ENCODE measurements at places on chromosomes 4 and X. TPM values are rescaled to one million over a fixed set of nuclear protein-coding genes. Genes with fewer than 3 reads are reported as not detected.
A peak's percentile ranks its signal among the peaks of the same experiment; 100 is the strongest.

- H3K36me3 ChIP-seq = no peaks in the 10 kb centered on the region
- peaks cover 57% of the 10 kb centered on the region for H3K4me1 ChIP-seq
- DNase-seq = peak; percentile 28
- H3K4me3 ChIP-seq = peak overlapping the region; percentile 86
- H3K27me3 ChIP-seq = no peaks in the 10 kb centered on the region
These were observed 18.2 kb downstream of the PTTG2 start for GRCh38 chr4:37978248-37978924.

GRCh38 chr4:104749062-104749461 lies 254.4 kb upstream of the CXXC4 start:
- no peaks in the 10 kb centered on the region for H3K27me3 ChIP-seq
- no peak overlapping the region for H3K4me3 ChIP-seq
- DNase-seq = no peak
- no peak overlapping the region for H3K27ac ChIP-seq

DNA sequence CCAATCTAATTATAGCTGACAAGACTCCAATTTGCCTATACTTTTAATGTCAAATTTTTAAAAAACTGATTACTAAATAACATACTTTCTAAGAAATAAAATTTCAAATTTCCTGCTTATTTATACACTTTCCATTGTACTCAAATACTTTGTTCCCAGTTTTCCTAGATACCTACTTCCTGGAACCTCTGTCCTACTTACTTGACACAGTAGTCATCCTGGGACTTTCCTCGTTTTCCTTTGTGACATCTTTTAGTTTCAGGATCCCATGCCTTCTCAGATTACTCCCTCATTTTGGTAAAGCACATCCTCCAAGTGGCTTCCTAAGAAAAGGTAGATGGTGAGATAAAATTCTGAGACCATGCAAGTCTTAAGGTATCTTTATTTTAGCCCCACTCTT lies 13.3 kb upstream of the FAM184B start:
- H3K27ac ChIP-seq = no peak overlapping the region
- no peak for DNase-seq
- H3K27me3 ChIP-seq = no peaks in the 10 kb centered on the region
- H3K4me1 ChIP-seq = peaks cover 6% of the 10 kb centered on the region
- H3K36me3 ChIP-seq = peaks cover 2% of the 10 kb centered on the region

GRCh38 chr4:115720611-115721010 lies 607.2 kb upstream of the NDST4 start:
- H3K4me3 ChIP-seq = no peak overlapping the region
- no peaks in the 10 kb centered on the region for H3K4me1 ChIP-seq
- no peak overlapping the region for H3K27ac ChIP-seq

DNA sequence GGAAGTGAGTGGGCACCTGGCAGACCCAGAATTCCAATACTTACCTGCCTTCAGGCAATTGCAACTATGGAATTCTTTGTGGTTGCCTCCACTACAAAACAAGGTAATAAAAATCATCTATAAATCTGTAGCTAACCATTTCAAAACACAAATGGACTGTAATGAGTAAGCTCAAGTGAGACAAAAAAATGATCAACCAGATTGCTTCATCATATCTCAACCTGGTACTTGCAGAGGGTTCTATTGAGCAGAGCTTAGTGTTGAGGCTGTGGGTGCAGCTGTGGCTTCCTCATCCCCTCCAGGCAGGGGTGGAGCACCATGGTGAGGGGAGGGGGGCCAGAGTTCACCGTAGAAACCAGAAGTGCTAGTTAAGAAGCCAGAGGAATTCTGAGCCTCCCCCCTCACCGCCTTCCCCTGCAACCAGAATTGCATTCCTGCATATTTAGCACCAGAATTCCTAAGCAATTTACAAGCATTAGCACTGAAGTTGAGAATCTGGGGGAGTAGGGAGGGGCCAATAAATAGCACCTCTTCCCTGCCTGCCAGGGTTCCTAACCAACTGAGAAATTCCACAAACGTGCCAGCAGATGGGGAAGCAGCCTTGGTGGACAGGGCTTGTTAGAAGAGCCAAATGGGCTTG lies 11.5 kb downstream of the CTAG1A start:
- no peak overlapping the region for H3K4me3 ChIP-seq
- peak; percentile 9 for DNase-seq
- peaks cover 16% of the 10 kb centered on the region for H3K4me1 ChIP-seq
- H3K27me3 ChIP-seq = peaks cover 36% of the 10 kb centered on the region
- peaks cover 3% of the 10 kb centered on the region for H3K36me3 ChIP-seq

DNA sequence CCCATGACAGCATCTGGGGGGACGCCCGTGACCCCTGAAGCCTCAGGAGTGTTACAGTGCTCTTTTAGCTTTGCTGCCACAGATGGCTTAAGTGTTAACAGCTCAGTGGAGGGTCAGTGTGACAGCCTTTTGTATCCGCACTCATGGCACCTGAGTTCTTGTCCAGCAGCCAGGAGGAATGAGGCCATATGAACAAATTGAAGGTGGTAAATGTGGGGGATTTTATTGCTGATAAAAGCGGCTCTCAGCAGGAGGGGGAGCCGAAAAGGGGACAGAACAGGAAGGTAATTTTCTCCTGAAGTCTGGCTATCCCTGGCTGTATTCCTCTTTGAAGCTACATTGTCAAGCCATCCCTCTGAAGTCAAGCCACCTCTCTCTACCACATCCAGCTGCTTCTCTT lies 441.0 kb downstream of the RAPGEF2 start:
- H3K4me1 ChIP-seq = no peaks in the 10 kb centered on the region
- H3K27ac ChIP-seq = no peak overlapping the region
- H3K4me3 ChIP-seq = no peak overlapping the region
- no peaks in the 10 kb centered on the region for H3K36me3 ChIP-seq
- H3K27me3 ChIP-seq = no peaks in the 10 kb centered on the region

DNA sequence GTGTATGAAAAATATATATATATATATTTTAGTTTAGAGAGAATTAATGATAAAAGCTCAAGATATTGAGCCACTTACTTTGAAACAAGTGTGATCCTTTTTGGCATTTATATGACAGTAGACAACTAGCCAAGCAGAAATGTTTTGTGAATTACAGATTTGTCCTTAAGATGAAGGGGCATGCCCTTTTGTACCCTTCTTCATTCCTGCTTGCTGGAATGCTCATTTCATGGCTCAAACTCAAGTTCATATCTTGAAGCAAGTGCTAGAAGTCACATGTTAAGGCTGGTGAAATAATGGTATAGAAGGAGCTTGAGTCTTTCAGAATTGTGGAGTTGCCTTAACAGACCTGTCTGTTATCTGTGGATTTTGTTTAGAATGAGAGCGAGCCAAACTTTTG lies 203.0 kb downstream of the BMPR1B start:
- peaks cover 4% of the 10 kb centered on the region for H3K27me3 ChIP-seq
- no peak overlapping the region for H3K4me3 ChIP-seq
- no peak overlapping the region for H3K27ac ChIP-seq
- no peaks in the 10 kb centered on the region for H3K4me1 ChIP-seq
- no peak for DNase-seq
- H3K36me3 ChIP-seq = no peaks in the 10 kb centered on the region

DNA sequence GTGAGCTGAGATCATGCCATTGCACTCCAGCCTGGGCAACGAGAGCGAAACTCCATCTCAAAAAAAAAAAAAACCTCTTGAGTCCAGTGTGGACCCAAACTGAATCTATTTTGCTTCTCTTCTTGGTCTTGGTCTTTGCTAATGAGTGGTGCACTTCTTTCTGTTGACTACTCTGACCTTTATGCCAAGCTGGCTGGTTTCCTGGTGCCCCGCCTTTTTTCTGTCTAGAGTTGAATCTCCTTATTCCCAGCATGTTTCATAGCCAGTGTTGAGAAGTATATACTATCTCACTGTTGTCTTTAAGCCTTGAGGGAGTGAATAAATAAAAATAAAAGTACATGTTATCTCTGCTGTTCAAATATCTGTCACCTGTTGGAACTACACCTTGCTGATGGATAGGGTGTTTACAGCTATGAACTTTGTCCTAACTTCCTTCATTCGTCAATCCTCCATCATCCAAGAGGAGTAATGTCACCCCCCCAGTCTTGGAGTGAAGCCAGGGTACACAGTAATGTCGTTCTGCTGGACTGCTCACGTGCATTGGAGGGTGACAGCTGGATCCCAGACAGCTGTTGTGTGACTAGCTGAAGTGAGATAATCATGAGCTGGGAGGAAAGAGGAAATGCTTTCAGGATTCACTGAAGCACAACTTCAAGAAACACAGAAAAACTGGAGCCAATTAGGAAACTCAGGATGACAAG lies 99.3 kb upstream of the PRKG2 start:
- H3K4me3 ChIP-seq = no peak overlapping the region
- no peak overlapping the region for H3K27ac ChIP-seq
- DNase-seq = no peak
- H3K27me3 ChIP-seq = no peaks in the 10 kb centered on the region
- H3K4me1 ChIP-seq = no peaks in the 10 kb centered on the region

DNA sequence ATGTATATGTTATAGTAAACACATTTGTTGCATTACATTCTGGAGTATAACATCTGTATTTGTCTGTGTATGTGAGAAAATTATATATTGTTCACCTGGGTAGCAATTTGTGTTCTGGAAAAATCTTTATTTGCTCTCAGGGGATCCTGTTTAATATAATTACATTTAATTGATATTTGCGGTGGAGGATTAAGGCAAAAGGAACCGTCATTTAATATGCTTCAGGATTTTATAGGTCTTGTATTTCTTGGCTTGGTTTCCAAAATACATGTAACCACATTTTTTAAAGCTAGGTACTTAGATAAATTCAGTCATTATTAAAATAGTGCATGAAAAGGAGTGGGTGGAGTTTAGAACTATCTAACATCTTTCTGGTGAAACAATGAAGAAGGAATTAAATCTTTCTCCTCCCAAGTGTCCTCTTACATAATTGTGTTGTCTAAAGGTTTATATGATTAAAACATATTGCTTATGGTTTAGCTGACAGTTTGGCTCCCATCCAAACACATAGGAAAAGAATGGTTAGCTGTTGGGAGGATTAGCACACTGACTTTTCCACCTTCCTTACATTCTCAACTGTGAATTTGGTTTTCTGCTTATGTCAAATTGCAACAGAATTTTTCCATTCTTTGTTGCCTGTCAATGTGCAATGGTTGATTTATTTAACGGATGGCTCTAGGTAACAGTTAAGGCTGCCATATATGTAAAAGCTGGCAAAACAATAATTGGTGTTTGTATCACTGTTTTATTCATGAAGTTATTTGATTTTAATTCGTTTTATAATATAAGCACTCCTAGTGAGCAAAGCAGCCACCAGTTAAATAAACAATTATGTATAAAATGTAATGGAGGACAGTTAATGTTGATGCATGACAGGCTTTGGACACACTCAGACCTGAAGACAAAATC lies 250.8 kb upstream of the SFRP2 start:
- H3K36me3 ChIP-seq = no peaks in the 10 kb centered on the region
- H3K27ac ChIP-seq = no peak overlapping the region
- H3K27me3 ChIP-seq = peaks cover 31% of the 10 kb centered on the region
- no peak overlapping the region for H3K4me3 ChIP-seq
- DNase-seq = no peak

DNA sequence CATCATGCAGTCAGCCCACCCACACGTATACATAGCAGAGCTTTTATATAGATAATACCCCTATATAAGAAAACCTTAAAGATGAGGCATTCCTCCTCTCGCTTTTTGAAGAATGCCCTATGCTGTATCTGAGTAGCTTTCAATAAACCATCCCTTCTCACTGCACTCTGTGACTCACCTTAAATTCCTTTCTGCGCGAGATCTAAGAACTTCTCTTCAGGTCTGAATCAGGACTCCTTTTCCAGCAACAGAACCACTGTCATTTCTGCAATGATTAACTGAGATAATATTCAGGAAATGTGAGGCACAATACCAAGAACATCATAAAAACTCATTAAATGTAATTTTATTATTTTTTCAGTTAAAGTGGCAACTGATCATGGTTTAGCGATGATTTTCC lies 76.4 kb upstream of the DCLK2 start:
- DNase-seq = no peak
- H3K27me3 ChIP-seq = peaks cover 17% of the 10 kb centered on the region
- H3K36me3 ChIP-seq = no peaks in the 10 kb centered on the region
- H3K27ac ChIP-seq = no peak overlapping the region

DNA sequence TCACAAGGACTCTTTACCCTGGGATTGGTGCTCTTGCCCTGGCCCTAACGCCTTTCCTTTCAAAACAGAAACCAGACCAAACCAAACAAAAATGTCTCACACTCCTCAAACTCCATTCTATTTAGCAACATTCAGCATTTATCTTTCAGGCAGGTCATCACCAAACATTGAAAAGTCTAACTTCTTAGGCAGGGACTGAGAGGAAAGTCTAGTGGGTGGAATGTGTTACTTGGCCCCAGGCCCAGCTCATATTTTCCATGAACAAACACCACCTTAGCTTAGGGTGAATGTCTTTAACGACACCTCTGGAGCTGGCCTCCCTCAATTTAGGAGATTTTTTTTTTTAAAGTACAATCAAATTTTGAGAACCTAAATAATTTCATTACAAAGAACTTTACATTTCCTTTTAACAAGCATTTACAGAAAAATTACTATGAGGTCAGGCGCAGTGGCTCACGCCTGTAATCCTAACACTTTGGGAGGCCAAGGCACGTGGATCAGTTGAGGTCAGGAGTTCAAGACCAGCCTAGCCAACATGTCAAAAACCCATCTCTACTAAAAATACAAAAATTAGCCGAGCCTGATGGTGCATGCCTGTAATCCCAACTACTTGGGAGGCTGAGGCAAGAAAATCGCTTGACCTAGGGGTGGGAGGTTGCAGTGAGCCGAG lies 10.2 kb upstream of the N4BP2 start:
- H3K4me3 ChIP-seq = peak overlapping the region; percentile 26
- H3K4me1 ChIP-seq = peaks cover 11% of the 10 kb centered on the region
- DNase-seq = peak; percentile 35
- H3K27ac ChIP-seq = peak overlapping the region; percentile 16
- no peaks in the 10 kb centered on the region for H3K27me3 ChIP-seq

GRCh38 chr4:34861666-34862065 lies 1382.6 kb downstream of the ARAP2 start:
- no peaks in the 10 kb centered on the region for H3K36me3 ChIP-seq
- no peak for DNase-seq
- no peaks in the 10 kb centered on the region for H3K27me3 ChIP-seq
- no peak overlapping the region for H3K27ac ChIP-seq

Gene SMIM31
- not detected for total RNA-seq

Gene SPP1
- not detected for total RNA-seq

Gene SRPX
- not detected for total RNA-seq

Gene ASMT
- 0.70 TPM for total RNA-seq

Gene SOWAHB
- total RNA-seq = not detected
